Activated naive CD4-positive, alpha-beta T cell (primary cell): ENCODE measurements at places on chromosomes 13 and 19.

- no peak for DNase-seq
These were observed 158.0 kb downstream of the VWA8 start for GRCh38 chr13:41802684-41803444.

GRCh38 chr13:50810998-50811397 is 32.5 kb downstream of the DLEU7 start:
- DNase-seq = no peak

- DNase-seq = no peak
These were observed 4.2 kb upstream of the TNPO2 start for GRCh38 chr19:12727745-12728433.

- no peak for DNase-seq
These were observed 125.0 kb downstream of the IER2 start for GRCh38 chr19:13275016-13275722.

- DNase-seq = no peak
These were observed 1547.9 kb upstream of the SPRY2 start for GRCh38 chr13:81888855-81889254.

DNA sequence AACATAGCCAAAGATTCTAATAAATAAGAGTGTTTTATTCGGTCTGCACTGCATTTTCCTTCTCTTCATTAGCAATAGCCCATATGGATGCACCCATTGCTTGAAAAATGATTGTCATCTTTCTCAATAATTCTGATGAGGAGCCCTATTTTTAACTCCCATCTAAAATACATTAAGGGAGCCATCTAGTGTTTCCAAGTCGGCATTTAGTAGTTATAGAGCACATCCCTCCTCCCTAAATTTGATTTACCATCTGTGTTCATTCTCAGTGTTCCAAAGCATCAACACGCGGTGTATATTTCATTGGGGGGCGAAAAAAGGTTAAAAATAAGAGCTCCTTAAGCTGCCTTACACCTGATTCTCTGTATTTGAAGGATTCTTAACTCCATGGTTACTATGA is 119.2 kb upstream of the IPO5 start:
- no peak for DNase-seq

DNA sequence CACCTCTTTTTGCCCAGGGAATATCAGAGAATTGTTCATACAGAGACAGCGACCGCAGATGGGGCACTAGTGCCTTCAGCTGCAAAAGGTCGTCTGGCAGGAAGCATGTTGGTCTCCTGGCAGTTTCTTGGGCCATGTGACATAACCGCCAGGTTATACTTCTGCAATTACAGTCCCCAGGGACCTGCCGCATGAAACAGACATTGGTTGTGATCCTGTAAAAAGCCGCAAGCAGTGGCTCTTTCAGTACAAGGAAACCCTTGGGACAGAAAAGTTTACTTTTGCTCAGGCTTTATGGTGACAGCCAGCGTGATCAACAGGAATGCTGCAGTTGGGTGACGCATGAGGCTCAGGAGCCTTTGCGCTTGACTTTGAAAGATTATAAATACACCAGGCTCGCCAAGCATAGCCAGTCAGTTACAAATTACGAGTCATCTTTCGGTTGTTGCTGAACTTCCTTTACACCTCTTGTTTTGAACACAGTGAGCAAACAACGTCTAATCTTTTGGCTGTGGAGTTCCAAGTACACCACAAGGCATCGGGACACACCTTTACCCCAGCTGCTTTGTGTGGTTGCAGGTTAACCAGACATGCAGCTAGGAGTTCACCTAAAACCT is 50.5 kb upstream of the UBE2L5 start:
- DNase-seq = no peak

- DNase-seq = no peak
These were observed 4.6 kb downstream of the IRF2BP1 start for GRCh38 chr19:45881082-45881908.

GRCh38 chr19:44315883-44316282 is 11.1 kb upstream of the ZNF235 start:
- no peak for DNase-seq

DNA sequence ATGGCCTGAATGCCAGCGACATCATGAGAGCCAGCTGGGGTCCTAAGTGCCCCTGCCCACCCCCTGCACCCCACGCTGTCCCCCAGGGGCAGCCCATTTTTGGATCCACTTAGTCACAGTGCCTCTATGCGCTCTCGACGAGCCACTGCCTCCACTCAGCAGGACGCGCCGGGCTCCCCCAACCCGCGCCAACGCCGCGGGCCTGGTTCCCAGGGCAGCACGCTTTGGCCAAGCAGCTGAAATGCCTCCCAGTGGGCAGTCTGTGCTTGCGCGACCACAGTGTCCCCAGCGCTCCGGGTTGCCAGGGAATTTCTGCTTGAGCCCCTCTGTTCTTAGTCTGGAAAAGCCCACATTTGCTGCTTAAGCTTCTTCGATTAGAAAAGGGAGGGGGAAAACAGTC is 39.4 kb downstream of the TMED1 start:
- DNase-seq = no peak

DNA sequence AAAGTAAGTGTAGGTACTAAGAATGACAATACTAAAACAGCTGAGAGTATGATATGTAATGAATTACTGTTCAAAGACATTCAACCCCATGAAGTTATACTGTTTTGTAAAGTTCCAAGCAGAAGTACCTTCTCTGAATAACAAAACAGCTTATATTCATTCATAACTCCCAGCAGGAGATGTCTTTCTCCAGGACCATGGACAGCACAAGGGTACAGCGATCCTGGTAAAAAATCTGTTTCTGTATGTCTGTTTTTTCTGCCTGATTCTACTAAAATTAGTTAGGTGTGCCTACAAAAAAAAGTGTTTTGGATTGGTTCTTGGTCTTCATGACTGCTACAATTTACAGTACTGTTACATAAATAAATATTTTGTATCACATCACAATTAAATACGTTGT is 172.5 kb upstream of the SLITRK5 start:
- no peak for DNase-seq

GRCh38 chr19:15636026-15636425 is 4.7 kb upstream of the CYP4F3 start:
- DNase-seq = no peak

DNA sequence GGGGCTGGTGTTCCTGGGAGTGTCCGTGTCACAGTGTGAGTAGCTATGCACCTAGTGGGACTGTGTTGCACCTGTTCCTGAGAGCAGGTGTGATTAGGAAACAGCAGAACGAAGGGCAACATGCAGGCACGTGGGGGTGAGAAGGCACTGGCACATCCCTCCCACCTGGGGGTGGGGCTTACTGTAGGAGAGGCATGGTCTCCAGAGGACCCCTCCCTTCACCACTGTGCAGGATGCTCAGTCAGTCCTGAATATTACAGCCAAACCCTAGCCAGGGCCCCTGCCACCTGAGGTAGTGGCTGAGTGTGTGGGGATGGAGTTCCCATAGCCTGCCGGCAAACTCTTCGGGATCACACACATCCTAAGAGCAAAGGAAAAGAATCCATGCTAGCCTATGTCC is 99.2 kb downstream of the ZDHHC20 start:
- DNase-seq = no peak

DNA sequence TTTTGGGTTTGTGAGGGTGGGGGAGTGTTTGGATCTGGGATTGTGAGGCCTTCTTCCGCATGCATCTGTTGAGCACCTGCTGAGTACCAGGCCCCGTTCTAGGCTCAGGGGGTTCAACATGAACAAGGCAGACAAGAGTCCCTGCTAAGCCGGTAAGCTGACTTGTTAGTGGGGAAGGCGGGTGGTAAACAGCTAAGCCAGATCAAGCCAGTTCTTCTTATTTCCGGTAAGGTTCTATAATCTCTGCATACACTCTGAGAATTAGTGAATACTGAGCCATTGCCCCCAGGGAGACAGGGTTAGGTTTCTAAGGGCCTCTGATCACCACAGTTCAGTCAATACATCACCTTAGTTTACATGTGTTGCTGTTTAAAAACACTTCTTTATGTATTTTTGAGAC is 9.9 kb upstream of the EHD2 start:
- DNase-seq = no peak

DNA sequence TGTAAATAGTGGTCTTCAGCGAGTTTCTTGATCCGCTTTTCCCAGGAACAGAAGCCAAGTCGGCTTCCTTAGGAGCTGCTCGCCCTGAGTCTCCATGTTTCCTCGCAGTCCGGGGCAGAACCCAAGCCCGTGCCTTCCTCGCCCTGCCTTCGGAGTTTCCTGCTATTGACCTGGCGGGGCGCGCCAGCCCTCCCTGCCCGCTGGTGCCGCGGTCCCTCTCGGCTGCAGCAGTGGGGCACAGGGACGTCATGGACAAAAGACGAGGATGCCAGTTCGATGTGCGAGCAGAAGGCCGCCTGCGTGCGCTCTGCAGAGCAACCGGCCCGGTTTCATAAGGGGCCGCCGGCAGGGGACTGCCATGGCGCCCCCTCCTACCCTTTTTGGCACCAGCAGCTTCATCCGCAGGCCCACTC is 156.6 kb downstream of the TM9SF2 start:
- peak; percentile 46 for DNase-seq

GRCh38 chr13:25203127-25203740 is 31.1 kb upstream of the AMER2 start:
- no peak for DNase-seq

- DNase-seq = no peak
These were observed 33.9 kb downstream of the OXGR1 start for GRCh38 chr13:96960379-96960778.

DNA sequence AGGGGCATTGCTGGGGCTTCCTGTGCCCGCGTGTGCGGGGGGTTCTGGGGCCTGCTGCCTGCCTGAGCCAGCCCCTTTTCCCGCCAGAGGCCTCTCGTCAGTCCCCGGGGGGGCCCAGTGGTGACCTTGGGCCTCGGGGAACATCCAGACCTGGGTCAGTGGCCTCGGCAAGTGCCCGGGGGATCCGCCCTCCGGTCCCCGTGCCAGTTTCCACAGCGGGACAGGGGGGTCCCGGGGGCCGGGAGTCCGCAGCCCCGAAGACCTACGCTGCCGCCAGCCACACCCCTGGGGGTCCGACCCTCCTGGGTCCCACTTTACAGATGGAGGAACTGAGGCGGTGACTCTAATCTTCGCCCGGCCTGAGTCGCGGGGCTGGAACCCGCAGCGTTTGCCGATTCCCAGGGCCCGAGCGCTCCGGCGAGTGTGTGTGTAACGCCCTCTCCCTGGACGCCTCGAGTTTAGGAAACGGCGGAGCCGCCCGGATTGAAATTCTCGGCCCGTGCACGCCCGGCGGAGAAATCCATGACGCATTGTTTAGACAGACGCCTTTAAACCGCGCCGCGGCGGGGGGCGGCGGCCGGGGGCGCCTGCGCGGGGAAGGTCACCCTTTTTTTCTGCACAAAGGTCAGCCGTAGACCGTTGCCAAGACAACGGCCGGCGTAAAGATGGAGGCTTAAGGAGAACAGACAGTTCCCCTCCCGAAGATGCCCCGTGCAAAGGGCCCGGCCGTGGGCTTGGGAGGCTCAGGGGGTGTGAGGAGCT is 39.3 kb downstream of the EFNA2 start:
- no peak for DNase-seq

GRCh38 chr19:15422296-15423075 is 3.7 kb upstream of the AKAP8L start:
- no peak for DNase-seq

- no peak for DNase-seq
These were observed 2.1 kb upstream of the ATP12A start for GRCh38 chr13:24678151-24678550.

DNA sequence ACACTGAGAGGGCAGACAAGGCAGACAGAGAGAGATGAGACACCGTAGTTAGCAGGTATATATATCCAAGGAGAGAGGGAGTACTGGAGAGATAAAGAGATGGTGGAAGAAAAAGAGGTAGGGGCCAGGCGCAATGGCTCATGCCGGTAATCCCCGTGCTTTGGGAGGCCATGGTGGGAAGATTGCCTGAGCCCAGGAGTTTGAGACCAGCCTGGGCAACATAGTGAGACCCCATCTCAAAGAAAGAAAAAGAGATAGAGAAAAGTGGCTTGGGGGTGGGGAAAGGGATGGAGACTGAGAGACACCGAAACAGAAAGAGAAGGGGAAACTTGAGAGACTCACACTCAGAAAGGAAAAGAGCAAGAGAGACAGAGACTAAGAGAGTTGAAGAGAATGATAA is 2.5 kb downstream of the RAB4B start:
- DNase-seq = no peak

- DNase-seq = no peak
These were observed 10.8 kb downstream of the STAP2 start for GRCh38 chr19:4327877-4328242.

DNA sequence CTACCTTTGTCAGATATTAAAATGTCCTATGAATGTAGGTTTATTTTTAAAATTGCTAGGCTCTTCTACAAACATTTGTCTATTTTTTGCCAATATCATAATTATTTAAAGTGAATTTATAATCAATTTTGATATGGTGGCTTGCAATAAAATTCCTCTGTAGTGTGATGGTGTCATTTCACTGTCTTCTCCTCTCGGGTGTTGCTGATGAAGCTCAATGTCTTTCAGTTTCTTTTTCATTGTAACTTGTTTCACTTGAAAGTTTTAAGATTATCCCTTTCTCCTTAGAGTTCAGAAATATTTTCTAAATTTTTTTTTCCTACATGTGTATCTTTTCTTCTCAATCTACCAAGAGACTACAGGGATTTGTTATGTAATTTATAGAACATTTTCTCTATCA is 267.1 kb upstream of the EDNRB start:
- no peak for DNase-seq

DNA sequence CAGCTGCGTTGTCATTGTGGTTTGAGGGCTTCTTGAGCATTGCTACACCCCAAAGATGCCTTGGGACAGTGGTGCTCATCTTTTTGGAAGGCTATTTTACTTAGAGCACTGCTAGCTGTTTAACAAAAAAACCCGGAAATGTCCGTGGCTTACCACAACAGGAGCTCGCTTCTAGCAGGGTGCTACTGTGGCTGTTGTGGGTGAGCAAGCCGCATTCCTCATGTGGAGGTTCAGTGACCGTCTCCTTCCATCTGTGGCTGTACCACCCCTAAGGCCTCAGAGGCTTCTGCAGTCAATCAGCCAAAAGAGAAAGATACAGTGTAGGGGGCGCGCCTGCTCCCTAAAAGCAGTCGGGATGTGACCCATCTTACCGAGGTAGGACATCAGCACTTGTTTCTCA is 1004.2 kb downstream of the UQCRFS1 start:
- DNase-seq = no peak

- no peak for DNase-seq
These were observed 59.6 kb downstream of the CDADC1 start for GRCh38 chr13:49307365-49307764.

GRCh38 chr13:27868641-27869435 is 51.0 kb upstream of the PDX1 start:
- no peak for DNase-seq
